ENCODE measurements at places on chromosomes 5 and 9. TPM values are rescaled to one million over a fixed set of nuclear protein-coding genes. Genes with fewer than 3 reads are reported as not detected.

The SLC36A3 gene
- total RNA-seq = not detected

DNA sequence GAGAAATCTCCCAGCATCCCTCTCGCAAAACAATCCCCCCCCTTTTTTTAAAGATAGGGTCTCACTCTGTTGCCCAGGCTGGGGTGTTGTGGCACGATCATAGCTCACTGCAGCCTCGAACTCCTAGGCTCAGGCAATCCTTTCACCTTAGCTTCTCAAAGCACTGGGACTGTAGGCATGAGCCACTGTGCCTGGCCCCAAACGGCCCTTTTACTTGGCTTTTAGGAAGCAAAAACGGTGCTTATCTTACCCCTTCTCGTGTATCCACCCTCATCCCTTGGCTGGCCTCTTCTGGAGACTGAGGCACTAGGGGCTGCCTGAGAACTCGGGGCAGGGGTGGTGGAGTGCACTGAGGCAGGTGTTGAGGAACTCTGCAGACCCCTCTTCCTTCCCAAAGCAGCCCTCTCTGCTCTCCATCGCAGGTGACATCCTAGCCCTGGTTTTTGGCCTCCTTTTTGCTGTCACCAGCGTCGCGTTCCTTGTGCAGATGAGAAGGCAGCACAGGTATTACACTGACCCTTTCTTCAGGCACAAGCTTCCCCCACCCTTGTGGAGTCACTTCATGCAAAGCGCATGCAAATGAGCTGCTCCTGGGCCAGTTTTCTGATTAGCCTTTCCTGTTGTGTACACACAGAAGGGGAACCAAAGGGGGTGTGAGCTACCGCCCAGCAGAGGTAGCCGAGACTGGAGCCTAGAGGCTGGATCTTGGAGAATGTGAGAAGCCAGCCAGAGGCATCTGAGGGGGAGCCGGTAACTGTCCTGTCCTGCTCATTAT lies 6.8 kb downstream of the CA9 start:
- no peak overlapping the region for H3K27ac ChIP-seq
- DNase-seq = no peak
- H3K4me3 ChIP-seq = no peak overlapping the region
- no peaks in the 10 kb centered on the region for H3K36me3 ChIP-seq
- peaks cover 6% of the 10 kb centered on the region for H3K4me1 ChIP-seq

The NOXA1 gene
- total RNA-seq = 0.95 TPM

GRCh38 chr9:95635986-95636671 lies 119.4 kb upstream of the PTCH1 start:
- H3K4me3 ChIP-seq = no peak overlapping the region
- peaks cover 2% of the 10 kb centered on the region for H3K27me3 ChIP-seq
- H3K4me1 ChIP-seq = no peaks in the 10 kb centered on the region
- no peak for DNase-seq

The ELOVL7 gene
- not detected for total RNA-seq

DNA sequence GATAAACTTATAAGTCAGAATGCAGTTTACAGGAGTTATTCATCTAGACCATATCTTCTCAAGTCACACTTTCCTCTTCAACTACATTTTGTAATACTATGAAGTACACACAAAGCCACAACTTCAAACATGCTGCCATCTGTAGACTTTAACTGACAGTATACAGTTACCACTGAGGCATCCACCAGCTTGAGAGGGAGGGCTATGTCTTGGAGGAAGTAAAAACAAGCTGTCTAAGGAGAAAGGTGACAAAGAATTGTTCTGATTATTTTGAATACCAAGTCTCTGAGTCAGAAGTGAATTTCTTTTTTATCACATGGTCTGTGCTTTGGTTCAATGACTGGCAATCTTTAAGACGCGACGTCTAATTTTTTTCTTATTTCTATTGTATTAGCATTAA lies 97.6 kb upstream of the CDH10 start:
- H3K36me3 ChIP-seq = no peaks in the 10 kb centered on the region
- no peak overlapping the region for H3K27ac ChIP-seq
- no peaks in the 10 kb centered on the region for H3K27me3 ChIP-seq
- DNase-seq = no peak
- H3K4me3 ChIP-seq = no peak overlapping the region

DNA sequence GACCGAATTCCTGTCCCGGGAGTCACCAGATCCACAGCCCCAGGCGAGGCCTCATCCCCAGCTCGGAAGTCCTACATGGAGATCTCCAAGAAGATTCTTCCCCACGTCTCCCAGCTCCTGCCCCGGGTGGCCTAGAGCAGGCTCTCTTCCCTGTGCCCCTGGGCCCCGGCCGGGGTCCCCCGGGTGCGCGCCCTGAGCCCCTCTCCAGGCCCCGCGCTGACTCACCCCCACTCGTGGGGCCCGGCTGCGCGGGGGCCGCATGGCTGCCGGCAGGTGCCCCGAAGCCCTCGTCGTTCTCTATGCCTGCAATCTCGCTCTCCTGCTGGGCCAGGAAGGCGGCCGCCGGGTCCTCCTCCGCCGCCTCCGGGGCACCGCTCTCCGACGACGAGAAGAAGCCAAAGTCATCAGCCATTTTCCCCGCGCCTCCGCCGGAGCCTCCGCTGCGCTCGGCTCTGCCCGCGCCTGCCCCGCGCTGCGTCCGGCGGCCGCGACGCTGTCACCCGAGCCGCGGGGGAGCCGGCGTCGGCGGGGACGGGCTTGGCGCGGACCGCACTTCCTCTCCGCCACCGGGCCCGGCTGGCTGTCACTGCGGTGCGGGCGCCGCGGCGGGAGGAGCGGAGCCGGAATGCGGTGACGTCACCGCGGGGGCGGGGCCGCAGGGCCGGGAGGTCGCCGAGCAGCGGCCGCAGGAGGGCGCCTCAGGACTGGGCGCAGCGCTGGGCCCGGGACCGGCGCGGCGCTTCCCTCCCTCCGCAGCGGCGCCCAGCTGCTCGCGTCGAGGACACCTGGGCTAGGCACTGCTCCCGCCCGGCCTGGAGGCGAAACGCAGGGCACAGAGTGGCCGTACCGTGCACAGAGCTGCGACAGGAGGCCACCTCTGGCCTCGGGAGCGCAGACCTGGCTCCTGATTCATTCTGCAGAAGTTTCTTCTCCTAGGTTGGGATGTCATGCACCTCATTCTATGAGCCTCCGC lies at the start of gene CLTB:
Gene CLTB (minus strand): TSS at position 588 of the 973 bp plus-strand sequence. CDS start 176 bp downstream, at position 412.
- H3K4me3 ChIP-seq = peak within 1 kb of the TSS; percentile 77
- H3K36me3 ChIP-seq = no peaks in the 10 kb centered on the region
- H3K4me1 ChIP-seq = peaks cover 40% of the 10 kb centered on the region

DNA sequence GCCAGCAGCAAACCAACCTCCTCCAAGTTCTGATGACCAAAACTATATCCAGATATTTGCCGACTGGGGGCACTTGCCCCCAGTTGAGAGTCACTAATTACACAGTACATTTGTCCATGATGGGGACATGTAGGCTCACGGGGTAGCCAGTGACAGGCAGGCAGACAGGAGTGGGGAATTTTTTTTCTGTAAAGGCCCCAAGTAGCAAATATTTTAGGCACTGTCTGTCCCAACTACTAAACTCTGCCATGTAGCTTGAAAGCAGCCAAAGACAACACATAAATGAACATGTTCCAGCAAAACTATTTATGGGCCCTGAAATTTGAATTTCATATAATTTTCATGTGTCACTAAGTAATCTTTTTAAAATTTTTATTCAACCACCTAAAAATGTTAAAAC lies 80.7 kb downstream of the GRIA1 start:
- no peaks in the 10 kb centered on the region for H3K4me1 ChIP-seq
- no peak overlapping the region for H3K4me3 ChIP-seq
- no peaks in the 10 kb centered on the region for H3K27me3 ChIP-seq
- no peaks in the 10 kb centered on the region for H3K36me3 ChIP-seq

GRCh38 chr9:121353241-121354061 lies 16.6 kb downstream of the STOM start:
- H3K4me3 ChIP-seq = peak overlapping the region; percentile 0
- H3K4me1 ChIP-seq = peaks cover 54% of the 10 kb centered on the region
- peak; percentile 84 for DNase-seq
- H3K36me3 ChIP-seq = peaks cover 35% of the 10 kb centered on the region

The CYLC2 gene
- total RNA-seq = not detected

DNA sequence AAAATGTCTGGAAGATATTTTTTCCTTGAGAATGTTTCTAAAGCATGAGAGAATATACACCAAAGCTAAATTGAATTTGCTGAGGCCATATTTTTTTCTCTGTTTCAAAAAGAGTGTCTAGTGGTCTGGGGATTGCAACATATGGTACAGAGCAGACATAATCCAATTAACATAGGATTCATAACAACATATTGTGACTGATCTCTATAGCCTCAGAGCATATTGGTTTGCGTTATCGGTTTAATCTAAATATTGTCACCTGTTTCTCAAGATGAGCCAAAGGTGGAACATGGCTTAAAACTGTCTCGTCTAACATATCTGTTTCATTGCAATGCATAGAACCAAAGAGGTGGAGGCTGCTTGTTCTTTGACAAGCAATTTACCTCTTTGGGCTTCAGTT lies 3.9 kb downstream of the PPP3R2 start:
- H3K27me3 ChIP-seq = no peaks in the 10 kb centered on the region
- no peak overlapping the region for H3K27ac ChIP-seq
- H3K36me3 ChIP-seq = no peaks in the 10 kb centered on the region
- H3K4me1 ChIP-seq = peaks cover 5% of the 10 kb centered on the region
- no peak overlapping the region for H3K4me3 ChIP-seq
- no peak for DNase-seq

The C9 gene
- total RNA-seq = not detected

The WDR55 gene
- total RNA-seq = 30.1 TPM
